ENCODE measurements at places on chromosomes 2 and 18.

DNA sequence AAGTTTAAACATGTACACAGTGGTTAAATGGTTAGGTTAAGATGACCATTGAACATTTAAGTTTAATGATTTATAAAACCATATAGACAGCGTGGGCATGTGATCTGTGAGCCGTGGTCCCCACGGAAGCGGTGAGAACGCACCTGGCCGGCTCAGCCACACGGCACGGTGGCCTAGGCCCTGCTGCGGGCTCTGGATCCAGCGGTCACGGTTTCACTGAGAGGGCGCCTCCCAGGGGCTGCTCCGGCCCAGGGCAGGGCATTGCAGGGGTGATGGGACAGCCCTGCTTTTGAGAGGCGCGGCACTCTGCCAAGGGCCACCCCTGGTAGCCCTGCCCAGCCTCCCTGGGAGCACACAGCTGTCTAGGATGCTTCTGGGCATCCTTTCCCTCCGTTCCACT is 124.9 kb downstream of the RGPD3 start:
- no peak for DNase-seq

- no peak for DNase-seq
These were observed 51.2 kb upstream of the LYPD6B start for GRCh38 chr2:148987286-148987685.

GRCh38 chr2:224260372-224261020 is 141.4 kb downstream of the FAM124B start:
- DNase-seq = no peak

DNA sequence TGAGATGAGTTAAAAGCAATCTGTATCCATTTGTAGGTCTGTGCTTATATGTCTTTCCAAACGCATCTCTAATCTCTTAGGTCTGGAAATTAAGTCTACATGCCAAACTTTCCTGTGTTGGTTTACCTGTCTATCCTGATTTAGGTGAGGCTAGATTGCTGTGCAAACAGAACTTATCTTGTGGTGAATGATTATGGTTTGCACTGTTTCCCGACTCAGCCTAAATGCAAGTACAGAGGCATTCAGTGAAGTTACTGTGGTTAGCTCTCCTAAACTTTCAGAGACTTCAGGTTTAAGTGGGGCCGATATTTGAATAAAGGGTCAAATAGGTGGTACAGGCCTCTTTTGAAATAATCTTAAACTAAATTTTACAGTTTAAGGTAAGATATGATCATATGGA is 103.5 kb downstream of the ICOS start:
- no peak for DNase-seq

GRCh38 chr2:235745597-235745996 is 251.8 kb downstream of the AGAP1 start:
- no peak for DNase-seq

- DNase-seq = no peak
These were observed 324.9 kb upstream of the SOX11 start for GRCh38 chr2:5367321-5367720.

- no peak for DNase-seq
These were observed 325.9 kb downstream of the PAX3 start for GRCh38 chr2:221972813-221973478.

DNA sequence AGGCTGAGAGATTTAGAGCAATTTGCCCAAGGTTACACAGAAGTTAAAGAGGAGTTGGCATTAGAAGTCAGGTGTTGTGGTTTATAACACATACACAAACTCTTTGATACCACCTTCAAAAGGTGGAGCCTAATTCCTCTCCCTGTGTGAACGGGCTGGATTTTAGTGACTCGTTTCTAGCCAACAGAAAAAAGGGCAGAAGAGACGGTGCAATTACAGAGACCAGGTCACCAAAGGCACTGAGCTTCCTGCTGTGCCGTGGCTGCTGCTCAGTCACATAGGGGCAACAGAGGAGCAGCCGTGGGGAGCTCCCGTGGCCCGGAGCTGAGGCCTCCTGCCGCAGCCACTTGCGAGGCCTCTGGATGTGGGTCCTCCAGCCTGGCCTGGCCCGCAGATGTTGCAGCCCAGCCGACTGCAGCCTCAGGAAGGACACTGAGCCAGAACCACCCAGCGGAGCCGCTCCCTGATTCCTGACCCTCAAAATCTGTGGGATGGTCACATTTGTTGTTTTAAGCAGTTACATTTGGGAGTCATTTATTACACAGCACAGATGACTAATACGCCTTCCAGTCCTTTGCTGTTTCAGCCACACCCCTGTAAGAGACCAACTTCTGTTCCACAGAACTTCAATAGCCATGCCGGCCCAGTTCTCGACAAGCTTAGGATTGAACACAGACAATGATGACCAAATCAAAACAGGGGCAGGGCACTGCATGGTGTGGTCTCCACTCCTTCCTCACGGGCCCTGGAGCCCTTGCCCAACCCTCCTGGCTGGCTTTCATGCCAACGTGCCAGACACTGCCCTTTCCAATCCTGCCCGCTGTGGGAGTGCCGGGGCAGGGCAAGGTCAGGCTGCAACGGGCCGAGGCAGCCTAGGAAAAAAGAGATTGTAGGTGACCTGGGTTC is 17.1 kb downstream of the EDAR start:
- no peak for DNase-seq

- no peak for DNase-seq
These were observed 6.0 kb downstream of the RAB11FIP5 start for GRCh38 chr2:73106791-73107190.

DNA sequence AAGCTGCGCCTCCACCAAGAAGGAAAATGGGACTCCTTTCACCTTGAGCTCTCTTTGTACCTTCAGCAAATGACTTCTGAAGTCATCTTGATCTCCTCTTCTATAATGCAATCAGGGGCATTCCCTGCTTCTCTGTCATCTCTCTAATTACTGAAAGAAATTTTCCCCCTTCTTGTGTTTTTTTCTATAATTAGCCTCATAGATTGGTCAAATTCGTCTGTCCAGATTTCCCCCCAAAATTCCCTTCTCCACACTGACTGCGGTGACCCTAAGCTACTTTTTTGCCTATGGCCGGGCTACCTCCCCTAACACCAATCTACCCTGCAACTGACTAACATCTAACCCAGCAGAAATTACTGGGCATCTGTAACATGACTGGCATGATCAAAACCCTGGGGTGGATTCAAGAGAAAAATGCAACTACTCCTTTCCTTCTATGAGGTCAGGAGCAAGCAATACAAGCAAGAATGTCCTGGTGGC is 168.6 kb downstream of the BCL2 start:
- no peak for DNase-seq

DNA sequence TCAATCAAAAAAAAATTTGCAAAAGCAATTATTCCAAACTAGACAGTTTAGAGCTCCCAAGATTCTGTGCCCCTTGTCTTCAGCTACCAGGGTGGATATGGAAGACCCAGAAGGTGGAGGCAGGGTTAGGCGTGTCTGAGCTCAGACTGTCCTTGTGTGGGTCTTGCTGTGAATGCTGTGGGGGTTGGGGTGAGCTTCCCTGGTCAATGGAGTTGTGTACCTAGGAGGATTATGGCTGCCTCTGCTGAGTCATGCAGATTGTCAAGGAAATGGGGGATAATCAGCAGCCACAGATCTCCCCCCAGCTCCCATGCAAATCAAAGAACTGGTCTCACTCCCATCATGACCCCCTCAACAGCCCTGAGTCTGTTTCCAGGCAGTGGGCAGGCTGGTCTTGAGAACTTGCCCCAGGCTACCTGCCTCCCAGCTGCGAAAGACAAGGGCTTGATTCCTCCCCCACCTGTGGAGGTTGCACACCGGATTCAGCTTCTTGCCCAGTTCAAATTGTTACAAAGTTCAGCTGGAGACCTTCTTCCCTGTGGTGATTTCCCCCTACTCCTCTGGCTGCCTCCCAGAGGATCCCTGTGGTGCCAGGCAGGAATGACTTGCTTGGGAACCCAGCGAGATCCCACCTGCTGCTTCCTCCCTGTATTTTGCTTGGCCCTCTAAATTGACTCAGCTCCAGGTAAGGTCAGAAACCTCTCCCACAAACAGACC is 77.0 kb downstream of the RAD51AP2 start:
- DNase-seq = no peak

- DNase-seq = no peak
These were observed 201.0 kb upstream of the RBMS1 start for GRCh38 chr2:160694631-160695030.

DNA sequence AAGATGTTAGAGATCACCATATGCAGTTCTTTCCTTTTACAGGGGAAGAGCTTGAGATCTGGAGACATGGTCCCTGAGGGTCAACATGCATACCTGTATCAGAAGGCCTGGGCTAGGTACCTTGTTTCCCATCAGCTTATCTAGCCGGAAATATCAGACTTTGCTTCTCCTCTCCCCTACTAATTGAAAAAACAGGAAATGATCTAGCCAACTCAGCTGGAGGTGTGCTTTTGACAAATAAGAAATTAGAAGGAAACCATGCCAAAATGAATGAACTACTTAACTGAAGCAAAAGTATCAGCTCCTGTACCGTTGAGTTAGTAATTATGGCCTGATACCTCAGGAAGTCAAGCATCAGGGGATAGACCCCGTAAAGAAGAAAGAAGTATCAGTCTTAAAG is 20.4 kb downstream of the PKP4 start:
- DNase-seq = no peak

DNA sequence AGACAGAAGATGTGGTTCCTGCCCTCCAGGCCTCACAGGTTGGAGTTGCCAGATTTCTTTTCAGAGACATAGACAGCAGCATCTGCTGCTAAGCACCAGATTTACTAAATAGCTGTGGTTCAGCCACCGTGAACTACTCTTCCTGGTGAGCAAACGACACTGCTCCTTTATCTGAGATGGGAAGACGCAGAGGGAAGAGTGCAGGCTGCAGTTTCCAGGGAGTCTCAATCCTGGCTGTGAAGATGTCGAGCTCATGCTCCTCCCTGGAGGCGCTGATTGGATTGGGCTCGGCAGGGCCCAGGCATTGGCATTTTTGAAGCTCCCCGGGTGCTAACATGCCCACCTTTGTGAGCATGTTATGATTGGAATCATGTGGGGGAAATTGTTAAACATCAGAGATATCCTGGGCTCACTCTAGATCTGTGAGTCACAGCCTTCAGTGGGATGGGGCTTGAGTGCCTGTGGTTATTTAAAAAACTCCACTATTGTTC is 314.8 kb downstream of the TSN start:
- DNase-seq = no peak

- DNase-seq = no peak
These were observed 42.5 kb downstream of the RASGRP3 start for GRCh38 chr2:33518929-33519328.

- DNase-seq = no peak
These were observed 56.3 kb downstream of the SLC25A12 start for GRCh38 chr2:171837736-171838135.

GRCh38 chr18:43046322-43046721 is 69.2 kb downstream of the RIT2 start:
- DNase-seq = no peak

Measured in stimulated activated CD8-positive, alpha-beta memory T cell treated with anti-CD3 and anti-CD28 coated beads, Interleukin-7, amount 100 ng/mL, for 1 hour (primary cell).